ENCODE measurements at places on chromosomes 3 and 15.
A peak's percentile ranks its signal among the peaks of the same experiment; 100 is the strongest.

- DNase-seq = no peak
Observed at GRCh38 chr15:66139591-66140207, 113.9 kb downstream of the MEGF11 start.

DNA sequence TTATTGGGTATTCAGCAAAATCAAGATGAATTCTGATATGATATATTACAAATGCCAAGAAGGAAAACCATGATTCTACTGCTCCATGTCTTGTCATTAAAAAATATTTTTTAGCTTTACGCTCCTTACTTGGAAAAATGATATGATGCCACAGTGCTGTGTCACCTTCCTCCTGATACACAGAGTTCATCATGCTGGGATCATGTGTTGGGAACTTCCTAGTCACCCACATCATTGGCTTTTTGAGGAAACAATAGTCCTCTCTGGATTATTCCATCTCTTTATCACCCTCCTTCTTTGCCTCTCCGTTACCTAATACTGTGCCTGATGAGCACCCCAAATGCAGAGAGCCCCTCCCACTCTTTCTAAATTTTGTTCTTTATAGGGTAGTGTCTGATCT is 94.3 kb upstream of the PFN2 start:
- DNase-seq = no peak

- DNase-seq = peak; percentile 49
Observed at GRCh38 chr3:9747267-9747666, 2.5 kb upstream of the OGG1 start.

- DNase-seq = no peak
Observed at GRCh38 chr3:108527109-108527508, 16.7 kb upstream of the MYH15 start.

DNA sequence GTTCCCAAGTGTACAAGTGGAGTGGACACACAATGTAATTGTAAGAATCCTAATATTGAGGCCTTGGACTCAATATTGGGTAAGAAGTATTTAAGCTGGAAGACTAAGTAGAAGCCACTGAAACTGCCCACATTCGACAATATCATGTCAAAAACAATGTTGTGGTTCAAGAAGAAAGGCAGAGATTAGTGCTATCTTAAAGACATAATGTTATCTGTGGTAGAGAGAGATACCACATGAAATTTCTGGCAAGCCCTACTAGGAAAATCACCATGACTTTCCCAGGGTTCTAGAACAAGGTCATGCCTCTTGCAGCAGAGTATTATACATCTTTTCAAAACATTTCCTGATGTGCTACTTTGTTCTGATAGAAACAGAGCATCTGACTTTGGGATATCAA is 192.6 kb downstream of the RAP2B start:
- DNase-seq = no peak

- DNase-seq = peak; percentile 39
Observed at GRCh38 chr3:31039145-31039544, 144.7 kb upstream of the GADL1 start.

DNA sequence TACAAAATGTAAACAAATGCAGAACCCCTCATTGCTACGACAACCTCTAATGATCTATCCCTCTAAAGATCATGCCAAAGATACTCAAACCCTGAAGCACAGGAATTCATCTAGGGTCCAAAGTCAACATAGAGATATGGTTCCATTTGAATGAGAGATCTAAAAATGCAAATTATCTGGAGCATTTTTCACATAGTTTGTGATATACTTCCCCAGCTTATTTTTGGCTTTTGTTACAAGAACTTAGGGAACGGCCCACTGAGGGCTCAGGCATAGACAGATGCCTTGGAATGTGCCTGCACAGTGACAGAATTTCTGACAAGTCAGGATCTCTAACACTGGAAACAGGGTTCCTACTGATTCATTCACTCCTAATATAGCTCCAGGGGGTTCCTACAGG is 258.9 kb upstream of the THBS1 start:
- DNase-seq = no peak

- no peak for DNase-seq
Observed at GRCh38 chr3:72058493-72059081, 273.6 kb upstream of the PROK2 start.

DNA sequence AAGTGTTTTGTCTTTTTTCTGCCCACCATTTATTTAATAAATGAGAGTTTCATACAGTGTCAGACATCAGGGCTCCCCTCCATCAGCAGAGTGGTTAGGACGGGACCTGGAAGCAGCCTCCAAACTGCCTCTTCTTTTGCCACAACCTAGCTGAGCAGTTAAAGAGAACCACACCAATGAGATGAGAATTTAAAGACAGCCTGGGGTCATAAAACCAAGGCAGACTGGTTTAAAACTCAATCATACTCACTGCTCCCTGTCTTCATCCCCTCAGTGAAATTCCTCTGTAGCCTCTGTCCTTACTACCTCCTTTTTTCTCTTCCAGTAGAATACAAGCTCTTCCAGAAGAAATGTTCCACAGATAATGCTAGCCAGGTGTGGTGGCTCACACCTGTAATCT is 78.7 kb downstream of the WWTR1 start:
- DNase-seq = no peak

GRCh38 chr15:99476413-99477222 is 89.2 kb upstream of the MEF2A start:
- peak; percentile 95 for DNase-seq

DNA sequence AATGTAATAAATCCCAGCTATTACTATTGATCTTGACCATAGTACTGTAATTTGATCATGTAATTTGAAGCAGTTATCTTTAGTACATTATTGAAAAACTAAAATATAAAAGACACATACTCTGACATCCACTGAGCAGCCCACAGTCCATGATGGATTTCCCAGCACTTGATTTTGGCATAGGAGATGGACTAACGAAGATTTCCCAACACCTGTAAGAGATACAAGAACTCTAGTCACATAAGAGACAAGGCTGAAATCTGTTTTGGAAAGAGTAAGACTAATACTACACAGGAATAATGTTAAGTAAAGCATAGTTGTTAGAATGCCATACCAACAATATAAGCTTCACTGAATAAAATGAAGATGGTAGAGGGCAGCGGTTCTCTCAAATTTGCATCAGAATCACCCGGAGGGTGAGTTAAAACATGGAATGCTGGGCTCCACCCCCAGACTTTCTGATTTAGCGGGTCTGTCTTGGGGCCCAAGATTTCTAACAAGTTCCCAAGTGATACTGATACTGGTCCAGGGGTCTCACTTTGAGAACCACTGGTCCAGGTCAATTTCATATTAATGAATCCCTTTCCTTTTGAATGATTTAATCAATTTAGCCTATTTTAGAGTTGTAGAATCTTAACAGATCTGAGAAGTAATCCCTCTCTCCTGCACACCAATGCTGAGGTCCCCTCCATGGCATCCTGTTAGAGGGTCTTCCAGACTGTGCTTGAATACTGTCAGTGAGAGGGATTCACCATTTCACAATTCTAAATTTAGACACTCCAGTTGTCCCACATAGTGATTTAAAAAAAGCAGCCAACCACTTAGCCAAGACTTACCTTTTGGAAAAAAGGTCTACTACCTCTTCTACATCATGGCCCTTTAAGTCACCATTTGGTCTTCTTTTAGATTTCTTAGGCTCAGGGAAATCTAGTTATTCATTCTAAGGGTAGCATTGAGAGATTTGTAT is 11.5 kb downstream of the RABL3 start:
- no peak for DNase-seq

GRCh38 chr3:133995264-133995663 is 34.5 kb downstream of the SLCO2A1 start:
- DNase-seq = no peak

DNA sequence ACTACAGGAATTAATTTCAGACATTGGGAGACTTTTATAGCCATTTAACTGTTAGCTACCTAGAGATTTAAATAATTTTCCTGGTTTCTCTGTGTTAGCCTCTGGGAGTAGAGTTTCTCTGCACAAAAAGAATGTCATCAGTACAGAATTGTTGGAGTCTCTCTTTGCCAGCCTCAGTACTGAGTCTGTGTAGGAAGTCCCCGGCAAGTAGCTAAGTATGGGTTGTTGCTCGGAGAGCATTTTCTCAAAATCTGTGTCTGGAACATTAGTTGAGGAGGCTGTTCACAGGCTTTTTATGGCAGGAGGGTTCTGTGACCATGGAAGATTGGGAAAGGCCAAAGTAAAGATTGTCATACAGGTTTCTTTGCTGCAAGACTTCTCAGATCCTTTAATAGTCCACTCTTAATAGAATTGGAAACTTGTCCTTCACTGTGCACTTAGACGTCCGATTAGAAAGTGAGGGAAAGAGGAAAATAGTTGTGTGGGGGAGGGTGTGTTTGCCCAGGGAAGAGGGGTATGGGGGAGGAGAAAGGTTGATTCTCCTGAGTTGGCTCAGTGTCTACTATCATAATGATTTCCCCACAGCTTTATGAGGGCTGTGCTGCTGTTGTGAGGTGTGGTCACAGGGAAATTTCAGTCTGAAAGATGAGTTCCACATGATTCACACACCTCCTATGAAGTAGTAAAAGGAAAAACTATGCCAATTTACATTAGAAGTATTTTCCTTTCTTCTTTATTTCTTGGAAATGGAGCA is 207.1 kb downstream of the PTPRG start:
- peak; percentile 29 for DNase-seq

DNA sequence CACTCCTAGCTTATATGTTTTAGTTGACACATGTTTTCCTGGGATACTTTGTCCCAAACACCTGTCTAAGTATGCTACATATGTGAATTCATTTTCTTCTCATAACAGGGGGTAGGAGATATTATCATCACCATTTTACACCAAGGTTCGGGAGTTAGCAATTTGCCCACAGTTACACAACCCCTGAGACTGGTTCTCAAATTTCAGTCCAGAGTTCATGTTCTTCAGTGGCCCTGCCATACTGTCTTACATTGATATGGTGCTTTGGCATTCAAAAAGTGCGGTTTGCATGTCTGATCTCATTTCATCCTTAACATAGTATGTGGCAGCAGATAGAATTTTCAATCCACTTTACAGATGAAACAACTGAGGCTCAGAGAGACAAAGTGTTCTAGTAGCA is 38.4 kb downstream of the ROBO2 start:
- no peak for DNase-seq

DNA sequence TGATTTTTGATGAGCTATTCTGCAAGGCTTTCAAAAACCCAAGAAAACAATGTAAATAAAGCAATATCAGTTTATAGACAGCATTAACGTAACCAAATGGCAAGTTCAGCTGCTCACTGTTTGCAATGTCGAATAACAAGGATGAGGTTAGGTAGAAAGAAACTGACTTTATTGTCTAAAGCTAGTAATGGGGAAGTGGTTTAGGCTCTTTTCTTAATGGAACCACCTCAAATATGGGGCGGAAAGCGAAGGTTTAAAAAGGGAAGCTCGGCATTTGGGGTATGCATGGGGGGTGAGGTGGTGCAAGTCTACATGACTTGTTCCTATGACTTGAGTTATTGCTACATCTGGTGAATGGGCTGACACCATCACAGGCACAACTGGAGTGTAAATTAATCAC is 1060.2 kb downstream of the NSUN3 start:
- no peak for DNase-seq

DNA sequence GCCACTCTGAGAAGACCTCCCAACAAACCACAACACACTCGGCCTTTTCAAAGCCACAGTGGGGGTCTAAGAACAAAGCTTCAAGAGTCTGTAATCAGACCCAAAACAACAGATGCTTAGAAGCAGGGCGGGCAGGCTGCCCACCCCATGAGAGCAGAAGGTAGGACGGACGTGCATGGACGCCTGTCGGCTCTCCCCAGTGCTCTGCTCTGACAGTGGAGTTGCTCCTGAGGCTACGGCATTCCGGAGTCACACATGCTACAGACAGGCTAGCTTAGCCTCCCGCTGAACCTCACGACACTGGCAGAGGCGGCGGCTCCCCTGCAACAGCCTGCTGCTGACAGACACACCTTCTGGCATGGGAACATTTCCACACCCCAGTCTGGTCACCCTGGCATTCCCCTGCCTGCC is 33.5 kb downstream of the SLCO2A1 start:
- DNase-seq = no peak

GRCh38 chr15:67079361-67079760 is 14.0 kb downstream of the SMAD3 start:
- DNase-seq = no peak

DNA sequence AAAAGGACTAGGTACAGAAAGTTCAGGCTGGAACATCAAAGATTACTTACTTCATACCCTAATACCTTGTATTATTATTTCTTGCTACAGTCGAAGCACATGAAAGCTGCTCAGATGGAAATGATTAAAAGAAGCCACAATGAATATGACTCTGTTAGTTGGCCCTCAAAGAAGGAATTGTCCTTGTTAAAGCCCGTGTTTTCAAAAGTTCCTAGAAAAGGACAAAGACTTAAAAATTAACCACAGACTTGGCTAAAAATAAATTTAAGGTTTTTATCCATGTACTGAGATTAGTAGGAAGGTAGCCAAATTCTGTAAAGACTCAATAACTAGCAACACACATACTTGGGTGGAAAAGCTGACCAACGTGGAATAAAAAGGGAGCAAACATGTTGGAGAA is 251.0 kb upstream of the RARB start:
- no peak for DNase-seq

- DNase-seq = peak; percentile 49
Observed at GRCh38 chr3:73624017-73624820, 522 bp downstream of the PDZRN3 start.

GRCh38 chr3:37028329-37028728 is 35.0 kb downstream of the MLH1 start:
- no peak for DNase-seq

DNA sequence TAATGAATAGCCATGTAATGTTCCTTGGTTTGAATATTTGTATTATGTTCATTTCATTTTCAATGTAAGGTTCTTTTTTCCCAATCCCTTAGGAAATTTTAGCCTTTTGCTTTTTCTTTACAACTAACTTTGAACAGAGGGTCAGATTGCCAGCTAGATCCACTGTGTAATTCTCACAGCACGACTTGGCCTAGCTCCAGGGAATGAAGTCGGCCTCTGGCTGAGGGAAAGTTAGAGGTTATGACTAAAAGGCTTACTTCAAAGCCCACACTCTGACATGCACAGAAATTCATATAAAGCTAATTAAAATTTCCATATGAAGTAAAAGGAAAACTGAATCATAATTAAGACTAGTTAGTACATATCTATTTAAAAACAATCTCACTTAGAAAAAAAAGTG is 38.7 kb downstream of the ROBO1 start:
- DNase-seq = no peak

GRCh38 chr3:32816439-32817256 is 1.1 kb upstream of the TRIM71 start:
- DNase-seq = peak; percentile 22

GRCh38 chr3:126360714-126361060 is 3.5 kb upstream of the KLF15 start:
- no peak for DNase-seq

GRCh38 chr15:87874896-87875711 is 381.4 kb downstream of the NTRK3 start:
- peak; percentile 38 for DNase-seq

- DNase-seq = no peak
Observed at GRCh38 chr15:98537516-98538060, 110.8 kb upstream of the IGF1R start.

DNA sequence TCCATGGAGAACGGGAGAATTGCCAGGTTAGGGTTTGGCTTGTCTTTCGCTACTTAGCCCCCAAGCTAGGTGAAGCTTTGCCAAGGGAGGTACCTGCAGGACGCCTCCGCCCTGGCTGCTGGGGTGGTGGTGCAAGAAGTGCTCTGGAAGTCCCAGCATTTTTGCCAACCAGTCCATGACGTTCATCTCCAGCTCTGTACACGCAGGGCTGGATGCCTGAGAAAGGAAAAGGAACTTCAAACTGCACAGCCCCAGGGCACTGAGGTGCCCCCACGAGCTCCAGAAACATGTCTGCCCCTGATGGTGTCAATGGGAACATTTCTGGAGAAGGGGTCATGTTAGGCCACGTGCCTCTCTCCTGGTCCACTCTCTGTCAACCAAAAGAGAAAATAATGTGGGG is 8.2 kb downstream of the HDC start:
- no peak for DNase-seq

Measured in AG08395 (cell line).